CD14-positive monocyte (primary cell): ENCODE measurements at places on chromosomes 7 and 10.

DNA sequence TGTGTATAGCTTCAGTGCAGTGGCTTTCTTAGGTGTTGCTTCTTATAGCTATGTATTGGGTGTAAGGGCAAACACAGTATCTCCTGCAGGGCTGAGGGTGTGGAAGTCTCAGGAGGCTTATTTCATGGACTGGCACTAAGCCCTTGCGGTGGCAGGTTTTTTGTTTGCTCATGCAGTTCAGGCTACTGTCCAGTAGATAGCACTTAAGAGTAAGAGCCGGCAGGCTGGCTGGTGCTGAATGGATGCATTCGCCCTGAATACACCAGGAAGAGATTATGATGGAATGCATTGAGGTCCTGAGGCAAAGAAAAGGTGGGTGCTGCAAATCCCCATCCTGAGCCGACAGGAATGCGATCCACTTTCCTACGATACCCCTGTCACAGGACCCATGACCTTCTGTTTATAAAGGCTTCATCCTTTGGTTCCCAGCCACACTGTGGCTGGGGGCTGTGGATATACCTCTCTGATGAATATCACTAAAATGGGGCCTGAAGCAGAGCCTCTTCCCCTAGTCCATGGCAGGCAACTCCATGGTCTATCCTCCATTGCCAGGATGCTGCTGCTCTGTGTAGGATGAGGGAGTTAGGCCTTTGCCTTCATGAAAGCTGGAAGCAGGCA is 44.9 kb downstream of the ANXA8 start:
- no peak for DNase-seq

DNA sequence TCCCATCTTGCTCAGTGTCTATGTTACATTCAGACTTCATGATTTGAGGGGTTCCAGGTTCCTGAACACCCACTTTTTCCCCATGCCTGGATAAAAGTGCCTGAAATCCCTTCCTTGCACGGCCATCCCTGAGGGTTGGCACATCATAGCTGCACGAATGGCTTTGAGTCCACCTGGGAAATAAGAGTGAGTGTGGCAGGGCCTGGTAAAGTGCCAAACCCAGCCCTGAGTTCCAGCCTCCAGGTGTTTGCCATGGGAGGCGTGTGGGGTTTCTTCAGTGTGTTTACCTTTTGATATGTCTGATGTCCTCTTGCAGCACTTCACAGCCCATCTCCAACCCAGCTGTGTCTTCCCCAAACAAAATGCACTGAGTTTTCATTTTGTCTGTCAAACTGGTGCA is 145.7 kb downstream of the PAXIP1 start:
- no peak for DNase-seq

GRCh38 chr10:126868371-126868770 is 36.9 kb upstream of the DOCK1 start:
- no peak for DNase-seq

- no peak for DNase-seq
These were observed 142.3 kb upstream of the HPS1 start for GRCh38 chr10:98589007-98589406.

GRCh38 chr10:132383101-132383500 is 13.9 kb upstream of the PWWP2B start:
- DNase-seq = no peak

- DNase-seq = no peak
These were observed 64.5 kb upstream of the MYL10 start for GRCh38 chr7:101693498-101694091.

- DNase-seq = no peak
These were observed 17.9 kb upstream of the EIF3B start for GRCh38 chr7:2336626-2337299.

GRCh38 chr7:26201247-26202018 is at the start of gene CBX3:
Gene CBX3 (plus strand): TSS chr7:26201745. CDS start chr7:26202999, 1,254 bp downstream.
- peak; percentile 78 for DNase-seq

DNA sequence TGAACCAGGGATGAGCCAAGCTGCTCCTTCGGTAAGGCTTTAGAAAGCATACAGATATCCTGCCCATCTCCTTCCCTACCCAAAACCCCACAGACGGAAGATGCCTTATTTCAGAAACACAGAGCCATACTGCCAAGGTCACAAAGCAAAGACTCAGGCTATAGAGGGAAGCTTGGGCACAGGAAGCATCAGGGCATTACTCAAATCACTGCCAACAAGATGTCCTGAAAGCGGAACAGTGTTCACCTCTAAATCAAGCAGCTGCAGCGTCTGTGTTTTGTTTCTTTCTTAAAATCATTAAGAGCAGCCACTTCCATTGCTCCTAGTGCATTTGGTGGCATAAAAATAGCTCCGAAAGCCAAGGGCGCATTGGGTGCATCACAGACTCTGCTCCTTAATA is 307.3 kb downstream of the SORCS1 start:
- no peak for DNase-seq

GRCh38 chr10:97498841-97499560 is at the start of gene UBTD1:
Gene UBTD1 (plus strand): TSS chr10:97498924. CDS start chr10:97499204, 280 bp downstream.
- no peak for DNase-seq

GRCh38 chr10:27646604-27647175 is 98.9 kb downstream of the MKX start:
- DNase-seq = no peak

DNA sequence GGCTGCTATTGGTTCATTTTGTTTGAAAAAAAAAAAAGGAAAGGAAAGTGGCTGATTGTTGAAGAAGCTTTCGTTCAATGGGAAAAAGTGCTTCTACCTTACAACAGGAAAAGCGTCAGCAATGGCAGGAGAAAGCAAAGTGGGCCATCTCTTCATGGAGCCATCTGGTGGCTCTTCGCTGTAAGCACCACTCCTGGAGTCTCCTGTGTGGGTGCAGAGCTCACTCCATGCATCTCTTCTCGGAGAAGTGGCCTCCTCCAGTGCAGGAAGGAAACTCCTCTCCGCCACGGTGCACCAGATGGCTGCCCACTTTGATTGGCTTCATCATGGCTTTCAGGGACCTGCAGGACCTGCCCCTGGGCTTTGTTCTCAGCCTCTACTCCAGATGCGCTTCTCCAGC is 250.9 kb downstream of the PTEN start:
- DNase-seq = peak; percentile 58

DNA sequence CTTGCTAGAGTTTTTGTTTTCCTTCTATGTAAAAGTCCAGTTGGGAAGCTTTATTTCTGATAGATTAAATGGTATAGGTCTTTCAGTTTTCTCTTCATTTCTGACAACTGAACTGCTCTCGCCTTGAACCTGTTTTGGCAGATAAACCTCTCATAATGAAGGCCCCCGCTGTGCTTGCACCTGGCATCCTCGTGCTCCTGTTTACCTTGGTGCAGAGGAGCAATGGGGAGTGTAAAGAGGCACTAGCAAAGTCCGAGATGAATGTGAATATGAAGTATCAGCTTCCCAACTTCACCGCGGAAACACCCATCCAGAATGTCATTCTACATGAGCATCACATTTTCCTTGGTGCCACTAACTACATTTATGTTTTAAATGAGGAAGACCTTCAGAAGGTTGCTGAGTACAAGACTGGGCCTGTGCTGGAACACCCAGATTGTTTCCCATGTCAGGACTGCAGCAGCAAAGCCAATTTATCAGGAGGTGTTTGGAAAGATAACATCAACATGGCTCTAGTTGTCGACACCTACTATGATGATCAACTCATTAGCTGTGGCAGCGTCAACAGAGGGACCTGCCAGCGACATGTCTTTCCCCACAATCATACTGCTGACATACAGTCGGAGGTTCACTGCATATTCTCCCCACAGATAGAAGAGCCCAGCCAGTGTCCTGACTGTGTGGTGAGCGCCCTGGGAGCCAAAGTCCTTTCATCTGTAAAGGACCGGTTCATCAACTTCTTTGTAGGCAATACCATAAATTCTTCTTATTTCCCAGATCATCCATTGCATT is 27.1 kb downstream of the MET start:
- no peak for DNase-seq

GRCh38 chr10:119259345-119259744 is 52.0 kb downstream of the GRK5 start:
- DNase-seq = no peak

DNA sequence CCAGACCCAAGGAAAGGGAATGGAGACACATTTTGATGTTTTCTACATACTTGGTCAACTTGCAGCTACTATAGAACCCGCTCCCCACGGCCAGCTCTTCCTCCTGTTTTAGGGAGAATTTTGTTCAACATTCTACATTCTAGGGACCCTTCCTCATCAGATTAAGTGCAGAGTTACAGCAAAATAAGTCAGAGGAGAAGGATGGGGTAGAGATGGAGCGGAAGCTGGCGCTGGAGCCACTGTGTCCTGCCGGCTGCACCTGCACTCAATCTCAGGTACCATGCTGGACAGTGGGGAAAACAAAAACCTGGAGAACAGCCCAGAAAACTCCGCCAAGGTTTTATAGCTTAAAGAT is 79.4 kb upstream of the EN2 start:
- DNase-seq = no peak

- DNase-seq = peak; percentile 62
These were observed 2.3 kb upstream of the MIOS start for GRCh38 chr7:7564323-7564780.

GRCh38 chr7:69819333-69819705 is 221.0 kb downstream of the AUTS2 start:
- no peak for DNase-seq
